ENCODE measurements at places on chromosomes 3 and 15.

GRCh38 chr3:194871864-194872668 is 186.4 kb downstream of the FAM43A start:
- DNase-seq: no peak

DNA sequence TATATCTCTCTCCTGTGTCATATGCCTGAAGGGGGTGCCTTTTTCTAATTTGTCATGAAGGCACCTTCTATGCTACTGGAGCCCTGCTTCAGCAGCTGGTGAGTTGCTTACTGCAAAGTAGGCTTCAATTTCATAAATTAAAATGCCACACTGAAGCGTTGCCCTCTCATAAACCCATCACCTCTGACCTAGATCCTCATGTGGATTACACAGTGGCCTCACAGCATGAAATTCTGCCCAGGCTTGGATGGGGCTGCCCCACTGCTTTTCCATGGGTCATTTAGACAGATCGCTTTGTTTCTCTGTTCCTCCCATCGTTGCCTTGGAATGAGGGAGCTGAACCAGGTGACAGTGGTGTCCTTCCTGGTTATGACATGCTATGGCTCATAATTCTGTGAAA is 131.2 kb downstream of the RPL22L1 start:
- no peak for DNase-seq

DNA sequence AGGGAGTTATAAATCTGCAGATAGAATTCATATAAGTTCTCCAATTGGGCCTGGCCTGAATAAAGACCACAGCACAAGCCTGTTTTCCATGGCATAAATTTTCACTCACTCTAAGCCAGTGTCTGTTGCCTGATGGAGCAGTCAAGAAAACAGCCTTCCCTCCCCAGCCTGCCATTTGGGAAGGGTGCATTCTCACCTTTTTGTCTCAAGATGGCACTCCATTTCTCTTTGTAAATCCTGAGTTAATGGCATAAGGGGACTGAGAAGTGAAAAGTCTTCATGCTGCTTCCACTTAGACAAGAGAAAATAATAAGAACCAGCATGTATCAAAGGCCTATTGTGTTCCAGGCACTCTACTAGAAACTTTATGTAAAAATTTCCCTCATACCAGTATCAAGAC is 115.6 kb upstream of the MANF start:
- no peak for DNase-seq

GRCh38 chr15:70308011-70308734 is 210.5 kb upstream of the TLE3 start:
- DNase-seq: no peak

GRCh38 chr3:116045314-116045713 is 400.0 kb downstream of the LSAMP start:
- DNase-seq: no peak

Measured in CD4-positive, alpha-beta memory T cell (primary cell).